Liver (tissue), 10 donors: ENCODE measurements at places on chromosomes 11 and 22.

DNA sequence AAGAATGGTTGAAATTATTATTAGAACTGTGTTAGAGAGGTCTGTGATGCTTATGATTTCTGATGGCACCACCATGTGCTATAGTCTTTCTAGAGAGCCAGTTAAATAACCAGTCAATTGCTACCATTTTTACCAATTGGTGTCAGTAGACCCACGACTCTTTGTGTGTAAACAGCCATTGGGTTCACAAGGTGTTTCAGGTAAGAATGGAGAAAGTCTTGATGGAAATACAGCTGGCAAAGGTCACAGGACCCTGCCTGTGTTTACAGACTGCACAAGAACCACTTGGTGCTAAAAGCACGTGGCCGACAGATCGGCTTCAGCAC lies 30.5 kb upstream of the OR10G7 start:
- DNase-seq: no peak

GRCh38 chr11:26849036-26849435 lies 127.2 kb upstream of the SLC5A12 start:
- DNase-seq: no peak

- DNase-seq: no peak
Measured at GRCh38 chr11:66334605-66335442, 1.4 kb downstream of the RIN1 start.

GRCh38 chr22:27668828-27669797 lies 132.4 kb downstream of the MN1 start:
- DNase-seq: peak; percentile 74

- no peak for DNase-seq
Measured at GRCh38 chr11:75823946-75824345, 8.9 kb downstream of the UVRAG start.

- DNase-seq: no peak
Measured at GRCh38 chr22:39716534-39716933, 146.0 kb downstream of the CACNA1I start.

DNA sequence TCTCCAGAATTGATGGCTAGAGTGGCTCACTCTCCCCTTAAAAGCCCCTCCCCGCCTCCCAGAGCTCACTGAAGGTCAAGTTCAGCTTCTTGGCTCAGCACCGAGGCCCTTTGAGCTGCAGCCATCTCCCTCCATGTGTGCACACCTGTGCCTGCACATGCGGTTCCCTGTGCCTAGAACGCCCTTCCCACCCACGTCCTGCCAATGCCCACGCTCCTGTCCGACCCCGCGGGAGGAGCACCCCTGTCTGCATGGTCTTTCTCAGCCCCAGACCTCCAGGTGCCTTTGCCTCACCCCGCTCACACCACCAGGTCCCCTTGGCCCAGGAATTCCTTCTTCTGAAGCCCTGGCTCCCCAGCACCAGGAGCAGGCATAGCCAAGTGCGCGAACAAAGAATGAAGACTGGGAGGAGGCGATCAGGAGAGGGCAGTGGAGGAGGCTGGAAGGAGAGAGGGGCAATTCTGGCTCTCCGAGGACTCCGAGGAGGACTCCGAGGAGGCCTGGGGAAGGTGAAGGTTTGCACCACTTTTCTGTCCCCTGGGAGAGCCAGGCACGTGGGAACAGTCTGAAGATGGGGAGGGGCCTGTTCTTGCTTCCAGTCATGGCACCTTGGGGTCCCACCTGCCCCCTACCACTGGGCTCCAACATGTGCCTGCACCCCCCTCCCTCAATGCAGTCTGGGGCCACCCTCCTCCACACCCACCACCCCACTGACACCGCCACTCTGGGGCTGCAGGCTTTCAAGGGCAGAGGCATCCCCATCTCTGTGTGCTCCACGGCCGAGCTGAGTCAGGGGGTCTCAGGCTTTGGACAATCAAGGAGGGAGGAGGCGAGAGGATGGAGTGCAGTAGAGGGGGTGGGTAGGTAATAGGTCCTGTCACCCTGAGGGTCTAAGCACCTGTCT lies 17.7 kb downstream of the IGF2 start:
- DNase-seq: no peak

GRCh38 chr22:38649841-38650522 lies 6.2 kb downstream of the FAM227A start:
- DNase-seq: no peak

DNA sequence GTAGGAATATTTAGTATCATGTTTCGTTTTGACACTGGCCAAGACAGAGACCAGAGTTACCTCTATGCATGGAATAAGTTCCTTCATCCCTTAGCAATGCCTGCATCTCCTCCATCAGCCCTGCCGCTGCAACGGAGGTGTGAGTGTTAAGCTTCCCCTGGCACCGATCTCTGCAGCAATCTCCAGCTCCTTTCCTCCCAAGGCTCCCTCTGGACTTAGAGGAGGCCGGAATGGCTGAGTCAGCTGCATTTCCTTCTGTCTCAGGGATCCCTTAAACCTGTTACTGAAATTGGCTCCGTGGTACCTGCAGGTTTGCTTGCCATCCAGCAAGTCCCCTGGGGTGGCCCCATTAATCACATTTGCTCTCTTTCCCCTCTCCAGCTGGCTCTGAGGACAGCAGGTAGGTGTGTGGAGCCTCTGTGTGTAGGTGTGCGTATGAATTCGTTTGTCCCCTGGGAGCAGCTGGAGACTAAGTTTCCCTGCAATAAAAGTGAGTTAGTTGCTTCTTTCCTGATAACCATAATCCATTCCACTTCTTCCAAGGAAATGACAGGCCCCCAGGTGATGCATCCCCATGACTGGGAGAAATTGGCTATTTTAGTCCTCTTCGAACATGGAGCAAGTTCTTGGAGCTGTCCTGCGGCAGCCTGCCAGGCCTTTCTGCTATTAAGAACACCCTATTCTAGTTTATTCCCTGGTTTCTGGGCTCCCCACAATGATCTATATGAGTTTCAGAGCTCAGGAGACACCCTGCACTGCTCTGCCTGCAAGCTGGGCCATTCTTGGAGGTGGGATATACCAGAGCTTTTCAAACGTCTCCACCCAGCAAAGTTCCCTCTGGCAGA lies 457.2 kb upstream of the CADM1 start:
- no peak for DNase-seq

GRCh38 chr22:43616645-43617044 lies 195.5 kb downstream of the EFCAB6 start:
- DNase-seq: peak; percentile 44

- DNase-seq: no peak
Measured at GRCh38 chr11:10477690-10478046, 22.6 kb downstream of the AMPD3 start.
